DMS79 (cell line): ENCODE measurements at places on chromosomes 7 and 10.
A peak's percentile ranks its signal among the peaks of the same experiment; 100 is the strongest.

- no peak for DNase-seq
These were observed 99.0 kb downstream of the AOAH start for GRCh38 chr7:36625247-36625646.

- no peak for DNase-seq
These were observed 2.4 kb upstream of the ITPRIP start for GRCh38 chr10:104340641-104341040.

DNA sequence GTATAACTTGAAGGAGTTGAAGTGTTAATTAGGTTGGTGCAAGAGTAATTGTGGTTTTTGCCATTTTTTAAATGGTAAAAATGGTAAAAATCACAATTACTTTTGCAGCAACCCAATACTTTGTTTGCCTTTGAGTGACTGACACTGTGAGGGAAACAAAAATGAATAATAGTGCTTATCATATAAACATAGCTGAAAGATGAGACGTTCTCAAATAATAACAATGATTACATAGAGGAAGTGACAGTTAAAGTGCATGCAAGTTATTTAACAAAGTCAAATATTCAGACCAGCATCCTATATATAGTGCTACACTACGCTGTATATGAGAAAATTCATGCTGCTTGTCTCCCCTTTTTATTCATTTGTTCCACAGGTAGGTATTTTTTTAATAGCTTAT, 4.7 kb upstream of the HBP1 start:
- no peak for DNase-seq

- DNase-seq, result no peak
These were observed 182.3 kb downstream of the MAD1L1 start for GRCh38 chr7:2050511-2050866.

- peak; percentile 95 for DNase-seq
These were observed 3.3 kb upstream of the MTERF1 start for GRCh38 chr7:91883676-91884362.

GRCh38 chr10:99930731-99931550, 78.8 kb downstream of the DNMBP start:
- no peak for DNase-seq

GRCh38 chr7:94129443-94130140, 125.4 kb upstream of the BET1 start:
- DNase-seq, result no peak

GRCh38 chr7:103810112-103810744, 179.2 kb downstream of the RELN start:
- DNase-seq, result no peak

DNA sequence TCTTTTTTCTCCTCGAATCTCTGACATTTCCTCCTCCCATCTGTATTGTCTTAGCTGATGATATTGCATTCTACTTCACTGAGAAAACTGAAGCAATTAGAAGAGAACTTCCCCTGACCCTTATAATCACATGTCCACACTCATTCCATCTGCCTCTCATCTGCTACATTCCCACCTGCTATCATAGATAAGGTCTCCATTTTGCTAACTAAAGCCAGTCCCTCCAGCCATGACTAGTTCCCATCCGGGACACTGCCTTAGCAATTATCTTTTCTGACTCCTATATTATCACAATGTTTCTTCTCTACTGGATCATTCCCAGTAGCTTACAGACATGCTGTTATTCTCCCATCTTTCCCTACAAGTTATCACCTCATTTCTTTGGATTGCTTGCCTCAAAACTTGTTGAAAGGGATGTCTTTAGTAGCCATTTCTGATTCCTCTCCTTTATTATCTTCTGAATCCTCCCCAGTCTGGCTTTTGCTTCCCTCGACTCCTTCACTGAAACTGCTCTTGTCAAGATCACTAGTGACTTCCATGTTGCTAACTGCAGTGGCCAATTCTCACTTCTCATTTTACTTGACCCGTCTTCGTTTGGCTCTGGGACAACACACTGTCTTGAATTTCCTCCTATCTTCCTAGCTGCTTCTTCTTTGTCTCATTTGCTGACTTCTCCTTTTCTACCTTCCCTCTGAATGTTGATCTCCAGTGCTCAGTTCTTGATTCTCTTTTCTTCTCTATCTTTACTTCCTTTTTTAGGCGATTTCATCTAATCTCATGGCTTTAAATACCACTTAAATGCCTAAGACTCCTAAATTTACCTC, 35.9 kb downstream of the FZD1 start:
- no peak for DNase-seq

DNA sequence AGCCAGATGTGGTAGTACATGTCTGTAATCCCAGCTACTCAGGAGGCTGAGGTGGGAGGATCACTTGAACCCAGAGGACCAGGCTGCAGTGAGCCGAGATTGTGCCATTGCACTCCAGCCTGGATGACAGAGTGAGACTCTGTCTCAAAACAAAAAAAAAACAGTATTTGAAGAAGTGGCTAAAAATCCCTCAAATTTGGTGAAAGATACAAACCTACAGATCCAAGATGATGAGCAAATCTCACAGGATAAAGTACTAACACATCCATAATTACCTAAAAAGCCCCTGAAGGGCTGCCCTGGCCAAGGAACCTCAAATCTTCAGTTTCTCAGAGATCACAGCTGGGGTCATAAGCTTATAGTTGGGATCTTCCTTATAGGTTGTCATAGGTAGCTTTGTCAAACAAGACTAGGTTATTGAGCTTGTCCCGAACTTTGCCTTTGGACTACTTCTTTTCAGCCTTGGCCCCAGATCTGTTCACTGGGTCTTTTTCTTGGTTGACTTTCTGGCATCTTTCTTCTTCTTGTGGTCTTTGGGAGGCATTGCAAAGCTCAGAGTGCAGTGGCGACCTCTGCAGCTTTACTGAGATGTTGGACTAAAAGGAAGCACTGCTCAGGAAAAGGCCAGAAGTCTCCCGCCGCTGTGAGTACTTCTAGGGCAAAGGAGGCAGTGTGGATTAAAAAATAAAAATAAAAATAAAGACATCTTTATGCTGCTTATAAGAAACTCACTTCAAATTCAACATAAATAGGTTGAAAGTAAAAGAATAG, 28.6 kb upstream of the SAR1A start:
- DNase-seq, result no peak

- DNase-seq, result no peak
These were observed 1.4 kb downstream of the MYO1G start for GRCh38 chr7:44977304-44977958.

- no peak for DNase-seq
These were observed 130.2 kb upstream of the CNTNAP2 start for GRCh38 chr7:145986248-145986874.

DNA sequence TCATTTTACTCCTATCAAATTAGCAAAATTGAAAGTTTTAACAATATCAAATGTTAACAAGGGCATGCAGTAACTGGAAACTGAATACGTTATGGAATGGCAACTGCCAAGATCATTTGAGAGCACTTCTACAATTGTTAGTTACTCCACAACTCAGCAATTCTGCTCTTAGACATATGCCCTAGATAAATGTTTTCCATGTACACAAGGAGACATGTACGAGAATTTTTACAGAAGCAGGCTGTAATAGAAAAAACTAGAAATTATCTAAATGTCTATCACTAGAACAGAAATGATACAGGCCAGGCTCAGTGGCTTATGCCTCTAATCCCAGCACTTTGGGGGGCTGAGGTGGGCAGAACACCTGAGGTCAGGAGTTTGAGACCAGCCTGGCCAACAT, 7.0 kb downstream of the PSAP start:
- DNase-seq, result no peak

- no peak for DNase-seq
These were observed 228.4 kb upstream of the DGKB start for GRCh38 chr7:15130666-15131541.

- no peak for DNase-seq
These were observed 170.5 kb downstream of the RPS24 start for GRCh38 chr10:78203915-78204818.

GRCh38 chr10:43854007-43854406, 205.3 kb upstream of the ZNF32 start:
- no peak for DNase-seq

GRCh38 chr10:11610166-11610825, 1.2 kb downstream of the USP6NL start:
- DNase-seq, result no peak

DNA sequence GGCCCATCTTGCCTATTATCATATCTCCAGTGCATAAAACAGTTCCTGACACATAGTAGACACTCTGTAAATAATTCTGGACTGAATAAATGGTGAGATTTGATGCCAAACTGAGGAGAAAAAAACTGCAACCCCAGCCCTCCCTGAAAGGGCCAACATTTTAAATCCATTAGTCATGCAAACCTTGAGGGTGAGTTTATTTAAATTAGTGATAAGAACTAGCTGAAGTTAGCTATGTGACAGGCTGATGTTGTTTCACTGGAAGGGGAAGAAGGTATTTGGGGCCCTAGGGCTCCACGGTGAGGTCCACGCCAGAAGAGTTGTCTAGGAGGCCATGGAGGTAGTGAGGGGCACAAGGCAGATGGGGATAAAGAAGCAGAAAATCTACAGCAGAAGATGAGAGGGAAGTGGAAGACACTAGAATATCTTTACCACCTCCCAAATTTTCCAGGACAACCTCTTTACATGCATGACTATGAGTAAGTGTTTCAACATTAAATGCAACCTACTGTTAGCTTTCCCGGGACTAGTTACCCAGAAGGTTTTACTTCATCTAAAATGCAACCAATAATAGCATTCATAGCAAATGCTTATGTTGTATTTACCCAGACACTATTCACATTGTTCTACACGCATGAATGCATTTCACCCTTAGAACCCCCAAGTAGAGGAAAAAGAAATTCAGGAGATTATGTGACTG, 183.2 kb upstream of the LYZL1 start:
- no peak for DNase-seq

DNA sequence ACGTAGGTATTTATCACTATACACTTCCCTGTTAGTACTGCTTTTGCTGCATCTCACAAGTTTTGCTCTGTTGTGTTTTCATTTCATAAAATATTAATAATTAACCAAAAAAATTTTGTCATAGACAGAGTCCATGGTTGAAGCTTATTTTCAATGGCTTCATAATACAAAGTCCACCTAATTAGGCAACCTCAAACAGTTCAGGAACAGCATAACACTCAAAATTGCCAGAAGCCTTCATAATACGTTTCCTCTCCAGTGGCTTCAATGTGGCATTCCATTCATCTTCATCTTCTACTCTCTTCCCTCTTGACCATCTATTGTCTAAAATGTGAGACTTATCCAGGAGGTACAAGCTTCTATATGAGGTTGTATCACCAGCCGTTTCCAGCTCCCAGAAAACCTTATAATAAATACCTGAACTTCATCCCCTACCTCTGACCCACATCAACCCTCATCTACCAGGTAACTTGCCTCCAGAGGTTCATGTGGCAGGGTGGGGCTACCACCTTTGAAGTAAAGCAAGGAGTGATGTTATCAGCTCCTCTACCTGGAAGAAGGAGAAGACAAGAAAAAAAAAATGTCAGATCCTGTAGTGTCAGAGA, 337.3 kb downstream of the MALRD1 start:
- DNase-seq, result no peak

DNA sequence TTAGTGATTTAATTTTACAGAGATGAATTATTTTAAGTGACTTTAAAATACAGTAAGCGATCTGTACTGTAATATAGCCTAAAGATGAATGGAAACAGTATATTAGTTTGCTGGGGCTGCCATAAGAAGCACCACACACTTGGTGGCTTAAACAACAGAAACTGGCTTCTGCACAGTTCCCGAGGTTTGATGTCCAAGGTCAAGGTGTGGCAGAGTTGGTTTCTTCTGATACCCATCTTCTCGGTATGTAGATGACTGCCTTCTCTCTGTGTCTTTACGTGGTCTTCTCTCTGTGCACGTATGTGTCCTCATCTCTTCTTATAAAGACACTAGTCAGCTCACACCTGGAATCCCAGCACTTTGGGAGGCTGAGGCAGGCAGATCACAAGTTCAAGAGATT, 64.0 kb upstream of the KMT2E start:
- no peak for DNase-seq

DNA sequence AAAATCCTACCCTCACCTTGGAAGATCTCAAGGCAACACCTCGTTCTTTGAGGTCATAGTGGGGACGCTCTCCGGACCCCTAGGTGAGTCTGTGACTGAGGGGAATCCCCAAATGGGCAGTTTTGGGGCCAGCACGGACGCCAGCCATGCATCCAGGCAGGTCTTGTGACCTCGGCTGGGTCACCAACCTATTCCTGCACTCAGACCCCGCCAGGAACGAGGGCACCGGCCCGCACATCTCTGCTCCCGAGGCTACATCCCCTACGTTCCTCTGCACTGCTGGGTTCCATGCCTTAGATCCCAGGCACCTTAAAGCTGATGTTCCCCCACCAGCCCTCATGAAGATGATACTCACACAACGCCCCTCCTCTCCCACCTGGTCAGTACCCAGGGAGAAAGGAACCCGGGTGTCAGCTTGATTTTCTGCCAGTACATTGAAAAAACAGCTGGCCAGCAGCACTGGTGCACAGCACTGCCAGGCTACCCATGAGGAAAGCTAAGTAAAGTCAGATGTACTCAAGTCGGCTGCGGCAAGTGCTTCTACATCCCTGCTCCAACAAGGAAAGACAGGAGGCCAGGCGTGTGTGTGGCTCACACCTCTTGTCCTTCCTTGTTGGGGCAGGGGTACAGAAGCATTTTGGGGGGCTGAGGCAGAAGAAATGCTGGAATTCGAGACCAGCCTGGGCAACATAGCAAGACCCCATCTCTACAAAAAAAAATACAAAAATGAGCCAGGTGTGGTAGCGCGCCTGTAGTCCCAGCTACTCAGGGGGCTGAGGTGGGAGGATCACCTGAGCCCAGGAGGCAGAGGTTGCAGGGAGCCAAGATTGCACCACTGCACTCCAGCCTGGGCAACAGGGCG, 48.1 kb downstream of the DIP2C start:
- DNase-seq, result no peak
